ENCODE measurements at places on chromosomes 2 and 18.

- no peak for DNase-seq
Observed at GRCh38 chr2:128390256-128390990, 71.8 kb upstream of the HS6ST1 start.

DNA sequence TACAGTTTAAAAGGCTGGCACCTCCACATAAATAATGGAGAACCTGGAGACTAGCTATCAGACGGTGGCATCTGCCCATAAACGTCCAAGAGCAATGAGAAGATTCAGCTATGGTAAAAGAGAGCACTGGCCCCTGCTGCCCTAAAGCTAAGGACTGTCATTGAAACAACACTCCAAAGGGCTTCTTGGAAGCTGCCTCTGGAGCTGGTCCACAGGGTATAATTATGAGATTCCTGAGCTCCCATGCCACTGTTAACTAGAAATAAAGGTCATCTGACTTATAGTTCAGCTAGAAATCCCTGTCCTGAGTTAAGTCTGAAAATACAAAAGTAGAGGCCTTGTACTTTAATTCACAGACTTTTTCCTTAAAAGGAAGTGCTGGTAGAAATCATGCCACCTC lies 39.9 kb upstream of the RBMS1 start:
- DNase-seq = no peak

GRCh38 chr2:46146866-46147502 lies 150.2 kb upstream of the EPAS1 start:
- no peak for DNase-seq

GRCh38 chr18:70288851-70289328 lies at the start of gene SOCS6:
SOCS6 (plus strand) TSS chr18:70289045; CDS start chr18:70324669, 35,624 bp downstream.
- DNase-seq = no peak

DNA sequence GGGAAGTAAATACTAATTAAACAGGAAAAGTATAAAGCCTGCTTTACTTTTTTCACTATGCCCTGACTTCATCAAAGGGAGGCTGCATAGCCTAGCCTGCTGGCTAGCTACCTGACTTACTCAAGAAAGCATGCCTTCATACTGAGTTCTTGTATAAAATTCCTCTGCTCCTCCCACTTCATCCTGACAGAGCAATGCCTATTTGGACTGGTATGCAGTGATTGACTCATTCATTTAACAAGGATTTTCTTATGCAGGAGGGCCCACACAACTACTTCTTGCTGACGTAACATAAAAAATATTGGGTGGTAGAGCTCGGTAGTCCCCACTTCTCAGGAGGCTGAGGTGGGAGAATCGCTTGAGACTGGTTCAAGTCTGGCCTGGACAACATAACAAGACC lies 70.5 kb downstream of the PRPF40A start:
- no peak for DNase-seq

DNA sequence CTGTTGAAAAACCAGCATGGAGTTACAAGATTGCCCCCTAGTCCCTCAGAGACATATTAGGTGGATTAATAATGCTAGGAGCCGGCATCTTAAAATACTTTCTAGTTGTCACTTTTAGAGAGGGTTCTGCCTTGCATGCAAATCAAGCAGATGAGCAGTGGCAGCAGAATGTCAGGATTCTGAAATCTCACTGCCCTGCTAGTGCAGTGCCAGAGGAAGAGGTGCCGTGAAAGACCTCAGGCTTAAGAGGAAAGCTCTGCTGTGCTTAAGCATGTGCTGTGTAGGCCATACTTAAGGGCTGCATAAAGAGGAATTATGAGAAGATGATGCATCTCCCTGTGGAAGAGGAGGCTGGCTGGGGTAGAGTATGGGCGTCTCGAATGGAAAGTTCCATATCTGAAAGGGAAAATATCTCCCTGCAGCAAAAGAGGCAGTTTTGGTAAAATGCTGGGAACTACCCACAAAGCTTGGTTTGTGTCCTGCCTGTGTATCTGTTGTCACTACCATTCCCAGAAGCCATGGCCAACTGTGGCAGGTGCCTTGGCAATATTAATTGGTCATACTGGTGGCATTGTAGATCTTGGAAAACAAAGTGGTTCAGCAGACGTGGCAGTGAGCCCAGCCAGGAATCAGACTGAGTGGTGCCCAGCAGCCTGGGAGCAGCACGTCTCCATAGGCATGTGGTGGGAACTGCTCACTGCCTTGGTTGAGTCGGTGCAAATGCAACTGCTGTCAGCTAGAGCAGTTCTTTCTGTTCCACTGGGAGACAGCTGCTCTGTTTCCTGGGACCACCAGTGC lies 131.9 kb downstream of the EVA1A start:
- DNase-seq = no peak

DNA sequence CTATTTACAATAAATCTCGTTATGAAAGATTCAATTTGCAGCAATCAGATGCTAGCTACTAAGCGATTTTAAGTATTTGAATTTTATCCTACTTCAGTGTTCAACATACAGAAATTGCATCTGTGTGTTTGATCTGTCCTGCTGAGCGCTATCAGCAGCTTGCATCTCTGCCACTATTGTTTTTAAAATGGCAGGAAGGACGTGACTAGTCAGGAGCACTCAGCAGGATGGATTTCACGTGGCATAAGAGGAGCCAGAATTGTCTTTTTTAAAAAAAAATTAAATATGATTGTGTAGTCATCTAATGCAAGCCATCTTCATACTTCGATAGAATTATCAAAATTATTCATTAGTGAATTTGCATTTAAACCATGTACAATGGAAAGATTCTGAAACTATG lies 2.8 kb upstream of the KLHL14 start:
- no peak for DNase-seq

DNA sequence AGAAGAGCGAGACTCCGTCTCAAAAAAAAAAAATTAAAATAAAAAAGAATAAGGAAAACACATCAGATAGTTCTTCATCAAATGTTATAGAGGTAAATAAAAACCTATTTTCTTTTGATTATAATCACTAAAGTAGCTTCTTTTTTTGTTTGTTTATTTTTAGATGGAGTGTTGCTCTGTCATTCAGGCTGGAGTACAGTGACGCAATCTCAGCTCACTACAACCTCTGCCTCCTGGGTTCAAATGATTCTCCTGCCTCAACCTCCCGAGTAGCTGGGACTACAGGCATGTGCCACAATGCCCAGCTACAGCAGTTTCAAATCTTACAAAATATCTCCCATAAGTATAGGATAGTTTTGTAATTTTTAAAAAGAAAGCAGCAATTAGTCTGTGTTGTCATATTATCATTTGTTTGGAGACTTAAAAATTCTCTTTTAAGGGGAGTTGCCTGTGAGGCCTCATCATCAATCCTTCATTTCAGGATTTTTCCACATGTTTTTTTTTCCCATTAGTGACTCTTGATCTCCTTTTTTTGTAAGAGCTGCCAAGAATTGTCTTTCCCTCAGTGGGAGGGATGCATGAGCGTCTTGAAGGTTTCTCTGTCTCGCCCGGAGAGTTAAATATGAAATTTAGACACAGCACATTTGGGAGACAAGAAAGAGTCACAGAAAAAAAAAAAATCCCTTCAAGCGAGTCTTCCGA lies 275.9 kb downstream of the CDCA7 start:
- DNase-seq = no peak

- DNase-seq = no peak
Observed at GRCh38 chr2:173090276-173090877, 14.7 kb downstream of the MAP3K20 start.

DNA sequence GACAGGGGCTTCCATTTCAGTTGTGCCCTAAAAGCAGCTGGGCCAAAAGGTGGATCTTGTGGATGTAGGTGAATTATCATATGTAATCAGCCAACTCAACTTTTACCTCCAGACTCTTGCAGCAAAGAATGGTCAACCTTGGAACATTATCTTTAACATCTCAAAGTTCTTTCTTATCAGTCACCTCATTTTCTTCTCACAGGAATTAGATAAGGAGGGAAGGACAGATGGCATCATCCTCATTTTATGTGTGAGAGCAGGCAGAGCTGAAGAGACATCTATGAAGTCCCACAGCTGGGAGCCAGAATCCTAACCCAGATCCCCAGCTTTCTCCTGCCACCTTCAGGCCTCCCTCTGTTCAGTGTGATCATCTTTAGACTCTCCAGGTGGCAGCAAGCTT lies 182.1 kb downstream of the MGAT5 start:
- no peak for DNase-seq

DNA sequence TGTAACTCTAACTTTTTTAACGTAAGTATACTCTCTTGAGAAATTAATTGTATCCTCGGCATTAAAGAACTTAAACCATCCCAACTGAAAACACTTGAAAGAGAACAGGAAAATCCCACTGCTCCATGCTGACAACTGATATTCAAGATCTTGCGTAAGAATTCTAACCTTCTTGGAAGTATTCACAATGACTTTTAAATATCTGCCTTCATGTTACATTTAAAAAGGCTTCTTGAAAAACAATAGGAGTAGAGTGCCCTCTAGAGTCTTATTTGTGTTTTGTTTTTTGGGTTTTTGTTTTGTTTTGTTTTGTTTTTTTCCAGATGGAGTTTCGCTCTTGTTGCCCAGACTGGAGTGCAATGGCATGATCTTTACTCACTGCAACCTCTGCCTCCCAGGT lies 65.4 kb upstream of the DNAJC10 start:
- DNase-seq = peak; percentile 87

DNA sequence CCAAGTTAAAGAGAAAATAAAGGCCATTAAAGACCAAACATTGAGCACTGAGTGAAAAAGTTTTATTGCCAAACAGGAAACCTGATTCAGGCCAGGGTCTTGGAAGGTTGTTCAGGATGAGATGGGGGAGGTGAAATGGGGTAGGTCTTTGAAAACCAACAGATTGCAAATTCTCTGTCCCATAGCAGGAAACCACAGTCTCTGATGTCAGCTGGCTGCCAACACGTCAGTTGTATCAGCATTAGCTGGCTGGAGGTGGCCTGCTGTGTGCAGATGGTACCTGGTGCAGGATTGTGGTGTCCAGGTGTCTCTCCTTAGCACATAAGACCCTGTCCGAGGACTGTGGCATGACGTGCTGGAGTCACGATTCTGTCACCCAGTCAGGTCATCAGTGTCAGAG lies 106.3 kb downstream of the MSH2 start:
- DNase-seq = no peak

GRCh38 chr2:150136401-150136800 lies 351.1 kb downstream of the RND3 start:
- DNase-seq = no peak

DNA sequence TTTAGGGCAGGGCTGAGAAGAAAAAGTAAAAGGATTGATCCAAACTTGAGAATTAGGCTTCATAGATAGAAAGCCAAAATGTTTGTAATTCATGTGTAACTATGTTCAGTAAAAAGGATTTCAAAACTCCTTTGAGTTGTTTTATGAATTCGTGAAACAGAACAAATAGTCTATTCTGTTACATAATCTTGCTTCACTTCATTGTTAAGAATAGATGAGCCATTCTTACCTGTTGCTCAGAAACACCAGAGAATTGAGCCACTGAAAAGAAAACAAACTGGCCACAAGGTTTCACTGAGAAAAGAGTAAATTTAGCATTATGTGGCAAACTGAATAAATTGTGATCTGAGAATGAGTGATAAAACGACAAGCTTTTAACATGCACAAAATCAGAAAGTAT lies 4.5 kb upstream of the ITPRID2 start:
- no peak for DNase-seq

DNA sequence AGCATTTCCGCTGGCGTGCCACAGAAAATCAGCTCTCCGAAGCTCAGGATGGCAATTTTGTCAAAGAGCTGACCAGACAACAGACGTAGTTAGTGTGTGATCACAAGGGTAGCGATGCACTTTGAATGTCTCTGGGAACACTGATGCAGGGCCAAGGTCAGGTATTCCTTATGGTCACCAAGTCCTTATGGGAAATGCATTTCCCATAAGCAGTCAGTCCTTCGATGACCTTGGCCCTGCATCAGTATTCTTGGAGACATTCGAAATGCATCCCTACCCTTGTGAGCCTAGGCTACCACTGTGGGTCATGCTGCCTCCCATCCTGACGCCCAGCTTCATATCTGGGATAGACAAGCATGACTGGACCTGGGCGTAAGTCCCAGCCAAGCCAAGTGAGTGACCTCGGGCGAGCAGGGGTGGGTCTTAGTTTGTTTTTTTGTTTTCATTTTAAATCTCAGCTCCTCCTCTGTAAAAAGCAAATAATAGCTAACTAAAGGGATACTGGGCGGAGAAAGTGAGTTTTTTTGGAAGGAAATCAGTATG lies 13.6 kb downstream of the ABCG5 start:
- DNase-seq = no peak

DNA sequence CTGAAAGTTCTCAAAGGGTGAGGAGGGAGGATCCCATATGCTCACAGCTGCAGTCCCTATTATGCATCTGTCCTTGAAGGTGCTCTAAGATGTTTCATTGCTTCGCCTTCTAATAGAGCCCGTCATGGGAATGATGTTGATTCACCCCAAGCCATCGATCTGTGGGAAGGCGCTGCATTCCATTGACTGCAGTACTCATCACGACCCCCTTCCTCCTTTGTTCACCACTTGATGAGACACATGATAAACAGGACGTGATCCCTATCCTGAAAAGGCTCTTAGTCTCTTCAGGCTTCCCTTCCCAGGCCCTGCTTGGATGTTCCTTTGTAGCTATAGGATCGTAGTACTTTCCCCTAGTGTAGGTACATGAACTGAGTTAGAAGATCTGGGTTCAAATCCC lies 181.8 kb downstream of the AGPS start:
- DNase-seq = no peak

- DNase-seq = no peak
Observed at GRCh38 chr18:10365021-10365500, 89.4 kb upstream of the APCDD1 start.

DNA sequence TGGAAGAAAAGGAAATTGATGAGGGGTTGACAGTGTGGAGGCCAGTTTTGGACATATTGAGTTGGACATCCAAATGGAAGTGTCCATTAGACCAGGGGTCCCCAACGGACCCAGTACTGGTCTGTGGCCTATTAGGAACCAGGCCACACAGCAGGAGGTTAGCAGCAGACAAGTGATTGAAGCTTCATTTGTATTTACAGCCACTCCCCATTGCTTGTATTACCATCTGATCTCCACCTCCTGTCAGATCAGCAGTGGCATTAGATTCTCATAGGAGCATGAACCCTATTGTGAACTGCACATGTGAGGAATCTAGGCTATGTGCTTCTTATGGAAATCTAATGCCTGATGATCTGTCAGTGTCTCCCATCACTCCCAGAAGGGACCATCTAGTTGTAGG lies 99.1 kb downstream of the MTX2 start:
- no peak for DNase-seq

- DNase-seq = no peak
Observed at GRCh38 chr2:220068846-220069245, 441.4 kb downstream of the SLC4A3 start.

- no peak for DNase-seq
Observed at GRCh38 chr2:40329739-40330030, 122.2 kb downstream of the SLC8A1 start.

Measured in SK-N-MC (cell line).